ENCODE measurements at places on chromosomes 2 and 18. TPM values are rescaled to one million over a fixed set of nuclear protein-coding genes. Genes with fewer than 3 reads are reported as not detected.

- H3K27ac ChIP-seq, result no peak overlapping the region
- H3K4me1 ChIP-seq, result no peaks in the 10 kb centered on the region
- H3K4me3 ChIP-seq, result no peak overlapping the region
- no peak for DNase-seq
- H3K36me3 ChIP-seq, result peaks cover 5% of the 10 kb centered on the region
Observed at GRCh38 chr2:38709567-38710194, 41.5 kb downstream of the SRSF7 start.

CARF gene
- total RNA-seq, result 12.2 TPM

TTC31 gene
- total RNA-seq, result 23.4 TPM

DNA sequence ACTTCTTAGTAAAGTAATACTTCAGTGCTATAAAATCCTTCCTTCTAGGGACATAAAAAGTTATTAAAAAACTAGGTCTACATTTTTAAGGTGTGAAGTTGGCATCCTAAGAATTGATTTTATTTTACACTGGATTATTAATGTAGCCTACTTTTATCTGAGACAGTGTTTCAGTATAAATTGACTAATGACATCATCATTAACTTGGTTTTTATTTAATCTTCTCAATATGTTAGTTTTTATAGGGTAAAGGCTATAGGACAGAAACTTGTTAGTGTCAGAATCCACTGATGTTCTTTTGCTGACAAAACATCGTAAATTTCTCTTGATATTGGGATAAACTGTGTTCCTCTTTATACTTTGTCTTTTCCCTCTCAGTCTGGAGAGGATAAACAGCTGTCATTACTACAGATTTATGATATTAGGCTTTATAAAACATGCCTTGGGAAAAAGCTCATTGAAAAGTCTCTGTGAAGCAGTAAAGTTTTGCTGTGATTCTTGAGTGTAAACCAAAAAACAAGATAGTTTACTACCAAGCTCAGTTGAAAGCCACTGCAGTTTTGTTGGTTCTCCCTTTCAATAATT lies 569.9 kb downstream of the EPHA4 start:
- H3K36me3 ChIP-seq, result no peaks in the 10 kb centered on the region
- no peaks in the 10 kb centered on the region for H3K27me3 ChIP-seq
- no peak for DNase-seq

DNA sequence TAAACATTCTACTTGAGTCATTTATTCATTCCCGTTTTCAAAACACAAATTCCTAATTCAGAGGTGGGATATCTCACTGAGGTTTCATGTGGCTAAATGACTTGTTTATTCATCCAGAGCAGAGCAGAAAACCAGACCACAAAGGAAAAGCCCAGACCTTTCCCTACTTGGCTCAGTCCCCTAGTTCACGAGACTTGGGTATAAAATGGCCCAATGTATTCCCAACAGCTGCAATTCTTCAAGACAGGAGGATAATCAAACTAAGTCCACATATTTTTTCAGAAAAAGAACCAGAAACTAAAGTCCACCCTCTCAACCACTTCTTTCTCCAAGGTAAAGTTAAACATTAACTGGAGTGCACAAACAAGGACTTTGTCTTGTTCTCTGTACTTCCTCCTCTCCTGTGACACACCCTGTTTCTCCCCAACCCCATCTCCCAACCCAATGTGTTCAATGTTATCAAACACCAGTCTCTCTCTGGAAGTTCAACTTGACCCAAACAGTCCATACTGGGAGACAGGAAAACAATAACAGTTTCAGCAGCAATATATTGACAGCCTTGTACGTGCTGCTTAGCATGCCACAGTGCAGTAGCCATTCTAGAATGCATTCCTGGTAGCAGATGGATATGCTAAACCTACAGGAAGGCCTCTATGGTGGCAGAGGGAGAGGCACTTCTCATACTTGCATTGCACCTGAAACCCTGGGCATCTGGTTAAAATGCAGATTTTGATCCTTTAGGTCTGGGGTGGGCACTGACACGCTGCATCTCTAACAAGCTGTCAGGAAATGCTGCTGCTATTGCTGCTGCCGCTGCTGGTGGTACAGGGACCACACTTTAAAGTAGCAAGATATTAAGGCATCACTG lies 110.7 kb downstream of the INO80D start:
- H3K4me3 ChIP-seq, result no peak overlapping the region
- peaks cover 11% of the 10 kb centered on the region for H3K4me1 ChIP-seq
- no peaks in the 10 kb centered on the region for H3K27me3 ChIP-seq

CHRND gene
- not detected for total RNA-seq

DNA sequence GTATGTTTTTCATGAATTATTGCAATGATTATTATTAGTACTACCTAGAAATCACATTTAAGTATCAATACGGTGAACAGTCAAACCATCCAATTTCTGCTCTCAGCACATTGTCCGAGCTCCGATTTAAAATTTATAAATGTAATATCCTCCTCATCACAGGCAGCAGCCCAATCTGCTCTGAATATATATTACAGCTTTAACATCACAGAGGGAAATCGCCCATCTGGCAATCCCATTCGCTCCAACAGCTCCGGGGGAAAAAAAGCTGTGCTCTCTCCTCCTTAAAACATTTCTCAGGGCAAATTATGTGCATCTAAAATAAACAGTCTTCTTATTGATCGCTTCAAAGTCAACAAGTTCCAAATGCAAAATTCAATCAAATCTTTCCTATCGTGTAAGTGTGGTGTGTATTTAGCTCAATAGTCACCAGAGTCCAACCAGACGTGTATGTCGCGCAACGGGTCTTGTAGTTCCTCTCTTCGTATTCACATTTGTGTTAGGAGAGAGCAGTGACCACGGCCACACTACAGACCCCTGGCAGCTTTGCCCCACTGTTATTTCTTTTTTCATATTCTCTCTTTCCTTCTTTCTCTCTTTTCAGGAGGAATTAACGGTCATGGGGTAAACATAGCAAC lies 2.4 kb downstream of the FIGN start:
- no peaks in the 10 kb centered on the region for H3K27me3 ChIP-seq
- no peaks in the 10 kb centered on the region for H3K36me3 ChIP-seq
- H3K4me3 ChIP-seq, result peak overlapping the region; percentile 66
- peaks cover 8% of the 10 kb centered on the region for H3K4me1 ChIP-seq

CHN1 gene
- 30.6 TPM for total RNA-seq

- H3K4me1 ChIP-seq, result peaks cover 39% of the 10 kb centered on the region
- H3K4me3 ChIP-seq, result peak overlapping the region; percentile 28
- no peaks in the 10 kb centered on the region for H3K27me3 ChIP-seq
- no peaks in the 10 kb centered on the region for H3K36me3 ChIP-seq
Observed at GRCh38 chr2:195562570-195563566, 94.2 kb upstream of the SLC39A10 start.

SLC16A14 gene
- 4.7 TPM for total RNA-seq

Data from upper lobe of right lung (tissue), 1 donor.